Mucosa of gallbladder (tissue), 1 donor: ENCODE measurements at places on chromosomes 1 and 21.

- no peak for DNase-seq
Measured at GRCh38 chr1:178548108-178548507, 35.2 kb downstream of the TEX35 start.

DNA sequence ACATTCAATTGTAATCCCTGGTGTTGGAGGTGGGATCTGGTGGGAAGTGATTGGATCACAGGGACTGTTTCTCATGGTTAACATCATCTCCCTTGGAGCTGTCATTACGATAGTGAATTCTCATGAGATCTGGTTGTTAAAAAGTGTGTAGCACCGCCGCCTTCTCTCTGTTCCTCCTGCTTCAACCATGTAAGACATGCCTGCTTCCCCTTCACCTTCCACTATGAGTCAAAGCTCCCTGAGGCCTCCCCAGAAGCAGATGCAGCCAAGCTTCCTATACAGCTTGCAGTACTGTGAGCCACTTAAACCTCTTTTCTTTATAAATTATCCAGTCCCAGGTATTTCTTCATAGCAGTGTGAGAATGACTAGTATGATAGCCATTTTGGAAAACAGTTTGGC is 30.1 kb upstream of the TRIM62 start:
- DNase-seq, result no peak

- DNase-seq, result no peak
Measured at GRCh38 chr1:178713259-178713658, 11.8 kb upstream of the RALGPS2 start.

- no peak for DNase-seq
Measured at GRCh38 chr1:201136355-201137023, 9.5 kb upstream of the ASCL5 start.

GRCh38 chr1:69413129-69413528 is 154.6 kb upstream of the LRRC7 start:
- no peak for DNase-seq

DNA sequence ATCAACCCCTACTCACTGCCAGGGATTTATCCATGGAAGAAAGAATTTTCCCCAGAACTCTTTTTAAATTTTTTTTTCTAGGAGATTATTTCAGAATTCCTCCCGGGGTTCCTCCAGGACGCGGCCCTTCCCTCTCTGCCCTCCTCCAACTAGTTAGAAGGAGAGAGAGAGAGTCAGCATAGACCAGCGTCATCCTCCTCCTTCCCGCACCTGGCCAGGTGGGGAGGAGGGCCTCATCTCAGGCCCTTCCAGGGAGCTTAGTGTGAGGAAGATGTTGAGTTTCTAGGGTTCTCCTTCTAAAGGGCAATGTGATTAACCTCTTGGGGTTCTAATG is 63.6 kb downstream of the CDK18 start:
- no peak for DNase-seq

DNA sequence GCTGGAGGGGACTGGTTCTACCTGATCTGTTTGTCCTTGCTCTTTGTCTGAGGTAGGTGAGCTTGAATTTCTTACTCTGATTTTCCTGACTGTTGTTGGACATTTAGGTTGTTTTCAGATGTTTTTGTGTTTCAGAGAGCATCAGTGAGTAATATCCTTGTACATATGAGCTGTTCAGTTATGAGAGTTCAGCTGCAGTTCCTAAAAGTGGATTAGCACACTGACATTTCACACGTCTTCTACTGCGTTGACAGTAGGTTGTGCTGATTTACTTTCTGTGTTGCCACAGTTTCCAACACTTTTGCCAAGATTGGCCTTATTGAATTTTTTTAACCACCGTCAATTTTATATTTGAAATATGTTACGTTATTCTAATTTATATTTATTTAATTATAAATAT is 27.7 kb downstream of the CXADR start:
- DNase-seq, result no peak

- no peak for DNase-seq
Measured at GRCh38 chr1:169925505-169926482, 32.1 kb upstream of the SCYL3 start.

DNA sequence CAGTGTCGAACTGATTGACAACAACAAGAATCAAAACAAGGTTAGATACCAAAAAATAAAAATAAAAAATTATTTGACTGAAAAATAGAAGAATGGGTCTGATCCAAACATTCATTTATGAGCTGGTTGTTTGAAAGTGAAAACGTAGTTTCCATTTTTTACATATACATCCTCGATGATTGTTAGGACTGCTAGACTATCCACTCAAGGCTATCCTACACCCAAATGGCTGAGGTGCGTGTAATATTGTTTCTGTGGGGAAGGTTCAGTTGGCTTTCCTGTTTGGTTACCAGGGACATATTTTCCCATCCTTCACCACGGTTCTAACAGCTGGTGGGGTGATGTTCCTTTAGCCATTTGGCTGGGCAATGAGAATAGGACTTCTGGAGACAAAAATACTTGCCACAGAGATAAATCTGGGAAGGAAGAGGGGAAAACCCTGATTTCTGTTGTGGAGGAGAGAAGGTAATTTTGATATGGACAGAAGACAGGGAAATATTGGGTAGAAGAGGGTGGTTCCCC is 66.3 kb downstream of the MAP3K7CL start:
- no peak for DNase-seq

DNA sequence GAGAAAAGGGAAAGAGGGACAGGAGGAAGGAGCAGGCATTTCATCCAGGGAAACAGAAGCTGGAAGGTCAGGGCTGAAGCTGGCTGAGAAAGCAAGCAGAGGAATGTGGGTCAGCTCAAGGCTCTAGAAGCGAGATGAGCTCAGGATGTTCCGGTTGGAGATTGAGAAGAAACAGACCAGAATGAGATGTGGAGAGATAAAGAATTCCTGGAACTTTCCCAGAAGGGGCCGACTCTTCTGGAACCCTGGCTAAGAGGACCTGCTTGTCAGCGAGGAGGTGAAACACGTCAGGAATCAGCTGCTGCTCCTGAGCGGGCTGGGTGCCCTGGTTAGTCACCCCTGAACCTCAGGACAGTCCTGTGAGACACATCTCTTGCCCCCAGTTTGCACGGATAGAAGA is 75.9 kb downstream of the HUNK start:
- DNase-seq, result no peak

DNA sequence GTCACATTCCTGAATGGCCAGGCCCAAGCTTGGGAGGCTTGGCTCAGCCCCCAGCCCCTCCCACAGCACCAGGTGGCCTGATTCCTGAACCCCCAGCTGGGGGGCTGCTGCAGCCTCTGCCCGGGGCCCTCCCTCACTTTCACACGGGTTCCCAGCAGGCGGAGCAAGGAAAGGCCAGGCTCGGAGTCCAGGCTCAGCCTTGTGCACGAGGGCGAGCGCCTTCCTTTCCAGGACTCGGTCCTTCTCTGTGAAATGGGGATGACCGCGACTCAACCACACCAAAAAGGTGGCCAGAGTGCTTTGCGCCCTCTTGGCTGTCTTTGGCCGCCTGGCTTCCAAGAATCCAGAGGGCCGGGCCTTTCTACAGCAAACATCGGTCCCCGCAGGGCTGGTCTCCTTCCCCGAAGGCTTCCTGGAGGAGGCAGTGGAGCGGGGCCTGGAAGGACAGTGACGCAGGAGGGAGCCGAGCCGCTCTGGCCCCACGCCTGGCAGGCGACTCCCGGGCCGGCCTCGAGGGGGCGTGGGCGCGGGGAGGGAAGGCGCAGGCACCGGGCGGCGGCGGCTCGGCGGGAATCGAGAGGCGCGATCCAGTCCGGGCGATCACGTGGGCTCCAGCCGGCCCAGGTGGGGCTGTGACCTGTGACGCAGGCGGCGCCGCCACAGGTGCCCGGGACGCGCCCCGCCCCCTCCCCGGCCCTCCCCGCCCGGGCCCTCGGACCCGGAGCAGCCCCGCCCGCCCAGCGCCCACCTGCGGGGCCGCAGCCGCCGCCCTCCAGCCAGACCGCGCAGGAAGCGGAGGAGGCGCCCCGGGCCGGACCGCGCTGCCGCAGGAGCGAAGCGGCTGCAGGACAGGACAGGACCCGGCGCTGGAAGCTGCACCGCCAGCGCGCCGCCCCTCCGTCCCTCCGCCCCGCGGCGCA is at the start of gene ARHGEF16:
ARHGEF16 (plus strand) TSS at position 775 of the 920 bp plus-strand sequence. CDS start 8,420 bp downstream, outside the sequence.
- DNase-seq, result peak; percentile 86

GRCh38 chr1:39701049-39701439 is 9.8 kb upstream of the HPCAL4 start:
- peak; percentile 30 for DNase-seq

DNA sequence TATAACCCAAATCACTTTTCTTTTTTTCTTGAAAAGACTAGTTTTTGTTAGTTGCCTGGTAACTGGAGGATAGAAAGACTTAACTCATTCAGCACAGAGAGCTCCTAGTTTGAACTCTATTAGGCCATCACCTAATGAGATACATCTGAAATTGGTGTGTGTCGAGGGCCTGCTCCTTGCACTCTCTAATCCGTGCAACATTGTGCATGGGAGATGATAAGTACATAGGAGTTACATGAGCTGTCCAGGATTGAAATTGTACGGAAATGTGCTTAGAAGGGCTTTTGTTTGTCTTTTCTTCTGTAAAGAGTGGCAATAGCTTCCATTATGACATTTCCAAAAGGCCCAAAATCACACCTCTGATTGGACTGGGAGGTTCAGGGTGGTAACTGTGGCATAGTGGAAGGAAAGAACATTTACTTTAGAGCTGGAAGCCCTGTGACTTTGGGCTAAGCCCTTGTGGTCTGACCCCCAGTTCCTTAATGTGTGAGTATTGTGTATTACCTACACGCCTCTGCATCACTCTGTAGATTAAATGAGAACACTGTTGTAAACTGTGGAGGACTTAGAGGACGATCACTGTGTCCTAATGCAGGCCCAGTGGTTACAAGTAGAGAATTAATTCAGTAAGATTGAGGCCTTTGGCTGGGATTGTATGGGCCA is 71.2 kb downstream of the FGGY start:
- DNase-seq, result no peak

- no peak for DNase-seq
Measured at GRCh38 chr1:110519125-110519810, at the start of gene KCNA10. Gene KCNA10, minus strand, starts transcription at chr1:110519175. Its CDS starts 388 bp downstream, at chr1:110518787.

DNA sequence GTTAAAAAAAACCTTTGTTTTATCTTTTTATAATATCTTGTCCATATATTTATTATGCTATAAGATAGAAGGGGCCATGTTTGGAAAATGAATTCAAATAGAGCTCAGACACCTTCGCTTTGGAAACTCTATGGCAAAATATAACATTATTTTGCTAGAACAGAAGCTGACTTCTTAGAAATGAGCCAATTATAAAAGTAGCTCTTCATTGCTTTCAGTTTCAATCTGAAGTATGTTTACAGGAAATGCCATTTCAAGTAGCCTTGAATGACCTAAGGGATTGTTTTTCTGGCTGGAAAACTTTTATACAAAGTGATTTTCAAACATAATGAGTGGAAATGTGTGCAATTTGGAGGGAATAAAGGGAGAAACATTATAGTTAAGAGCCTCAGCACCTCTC is 37.8 kb upstream of the GBP5 start:
- no peak for DNase-seq

GRCh38 chr1:151326619-151327222 is 495 bp downstream of the PI4KB start:
- DNase-seq, result peak; percentile 43

DNA sequence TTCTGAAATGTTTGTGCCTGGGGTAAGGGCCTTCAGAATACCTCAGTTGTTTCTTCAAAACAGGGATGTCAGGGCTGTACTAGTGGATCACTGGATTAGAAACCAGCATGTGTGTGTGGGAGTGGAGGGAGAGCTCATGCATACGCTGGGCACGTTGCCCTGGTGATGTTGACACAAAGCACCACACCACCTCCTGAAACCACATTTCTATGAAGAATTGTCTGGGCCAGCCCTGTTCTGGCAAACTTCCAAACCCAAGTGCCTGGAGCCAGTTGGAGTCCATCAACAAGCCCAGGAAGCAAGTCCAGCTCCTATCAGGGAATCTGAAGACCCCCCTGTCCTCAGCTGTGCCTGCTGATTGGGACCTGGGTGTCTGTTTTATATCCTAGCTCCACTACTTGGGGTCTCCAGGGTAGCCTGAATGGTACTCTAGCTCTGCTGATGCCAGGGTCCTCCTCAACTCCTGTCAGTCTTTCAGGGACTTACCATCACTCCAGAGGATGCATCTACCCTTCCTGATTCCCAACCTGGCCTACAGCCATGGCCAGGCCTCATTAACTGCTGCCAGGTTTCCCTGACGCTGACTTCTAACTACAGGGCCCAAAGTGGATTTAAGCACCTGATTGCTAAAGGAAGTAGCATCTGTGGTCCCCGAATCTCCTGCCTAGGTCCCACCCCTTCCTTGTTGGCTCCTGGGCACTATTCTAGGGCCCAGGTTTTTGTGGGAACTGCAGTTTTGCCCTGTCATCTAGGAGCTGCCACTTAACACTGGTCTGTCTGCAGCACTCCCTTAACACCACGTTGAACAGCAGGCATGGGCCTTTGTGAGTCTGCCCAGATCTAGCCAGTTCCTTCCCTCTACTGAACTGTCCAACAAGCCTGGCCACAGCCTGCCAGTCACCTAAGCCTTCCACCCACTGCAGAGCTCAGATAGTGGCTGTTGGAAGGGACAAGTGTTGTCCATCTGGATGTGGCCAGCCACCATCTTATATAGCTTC is 45.5 kb downstream of the LPAR3 start:
- peak; percentile 92 for DNase-seq

- no peak for DNase-seq
Measured at GRCh38 chr1:52670604-52671003, 27.5 kb downstream of the COA7 start.

GRCh38 chr1:25451908-25452307 is 21.2 kb downstream of the MACO1 start:
- no peak for DNase-seq

GRCh38 chr1:18200136-18200717 is 92.6 kb downstream of the IGSF21 start:
- DNase-seq, result no peak

- peak; percentile 84 for DNase-seq
Measured at GRCh38 chr1:110460253-110461220, 9.6 kb downstream of the PROK1 start.

- no peak for DNase-seq
Measured at GRCh38 chr1:20555025-20555757, 2.8 kb downstream of the FAM43B start.

DNA sequence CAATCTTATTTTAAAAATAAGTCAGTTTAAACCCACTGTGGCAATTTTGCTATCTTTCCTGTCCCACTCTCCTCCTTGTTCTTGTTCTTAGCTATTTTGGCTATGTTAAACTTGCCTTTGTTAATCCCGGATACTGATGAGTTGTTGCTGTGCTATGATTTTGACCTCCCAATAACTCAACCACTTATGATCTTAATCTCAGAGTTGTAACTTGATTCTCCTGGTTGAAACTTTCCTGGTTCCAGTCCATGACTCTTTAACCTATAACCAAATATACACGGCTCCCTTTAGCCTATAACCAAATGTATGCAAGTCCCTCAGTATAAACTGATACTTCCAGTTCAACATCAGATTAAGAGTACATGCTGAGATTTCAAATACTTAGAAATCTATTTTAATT is 15.6 kb upstream of the ACADM start:
- no peak for DNase-seq

- peak; percentile 11 for DNase-seq
Measured at GRCh38 chr1:240190881-240191401, 99.3 kb downstream of the FMN2 start.

GRCh38 chr1:180231936-180232335 is 1.9 kb downstream of the LHX4 start:
- no peak for DNase-seq

- no peak for DNase-seq
Measured at GRCh38 chr1:156490401-156491032, 10.1 kb downstream of the MEF2D start.

GRCh38 chr1:1561801-1562470 is 12.7 kb downstream of the SSU72 start:
- no peak for DNase-seq

GRCh38 chr1:103170609-103171008 is 62.3 kb upstream of the COL11A1 start:
- DNase-seq, result no peak

GRCh38 chr1:206075786-206076755 is 23.1 kb downstream of the RHEX start:
- DNase-seq, result no peak

- DNase-seq, result peak; percentile 58
Measured at GRCh38 chr21:34974162-34974981, 74.7 kb downstream of the RUNX1 start.
